ENCODE measurements at places on chromosomes 1 and 21.
A peak's percentile ranks its signal among the peaks of the same experiment; 100 is the strongest.

DNA sequence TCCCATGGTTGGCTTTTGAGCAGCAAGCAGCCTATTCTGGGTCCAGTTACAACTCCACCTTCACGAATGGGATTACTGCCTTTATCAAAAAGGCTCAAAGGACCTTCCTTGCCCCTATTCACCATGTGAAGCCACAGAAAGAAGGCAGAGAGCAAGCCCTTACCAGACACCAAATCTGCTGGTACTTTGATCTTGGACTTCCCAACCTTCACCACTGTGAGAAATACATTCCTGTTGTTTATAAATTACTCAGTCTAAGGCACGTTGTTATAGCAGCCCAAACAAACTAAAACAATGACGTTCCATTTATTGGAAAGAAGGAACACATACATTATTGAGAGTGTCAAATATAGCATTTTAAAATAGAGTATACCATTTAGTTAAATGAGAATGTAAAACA lies 1557.9 kb downstream of the PLA2G4A start:
- DNase-seq = no peak

DNA sequence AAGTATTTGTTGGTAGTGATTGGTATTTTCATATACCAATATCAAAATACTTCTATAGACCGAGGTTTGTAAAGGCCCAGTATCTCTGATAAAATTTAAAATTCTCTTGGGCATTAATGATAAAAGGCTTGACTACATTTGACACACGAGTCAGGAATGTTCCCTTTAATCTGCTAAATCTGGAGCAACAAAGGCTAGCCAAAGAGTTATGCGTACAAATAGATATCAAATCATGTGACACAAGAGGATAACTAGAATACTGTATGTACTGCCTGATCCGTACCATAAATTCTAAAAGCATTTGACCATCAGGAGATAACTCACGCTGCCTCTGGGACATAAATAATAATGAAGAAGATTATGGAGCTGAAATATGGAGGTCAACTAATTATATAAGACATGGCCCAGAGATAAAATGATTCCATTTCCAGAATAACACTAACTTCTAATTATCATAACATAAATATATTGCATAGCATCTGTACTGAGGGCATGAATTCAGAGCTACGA lies 64.2 kb upstream of the SH3GLB1 start:
- no peak for DNase-seq

DNA sequence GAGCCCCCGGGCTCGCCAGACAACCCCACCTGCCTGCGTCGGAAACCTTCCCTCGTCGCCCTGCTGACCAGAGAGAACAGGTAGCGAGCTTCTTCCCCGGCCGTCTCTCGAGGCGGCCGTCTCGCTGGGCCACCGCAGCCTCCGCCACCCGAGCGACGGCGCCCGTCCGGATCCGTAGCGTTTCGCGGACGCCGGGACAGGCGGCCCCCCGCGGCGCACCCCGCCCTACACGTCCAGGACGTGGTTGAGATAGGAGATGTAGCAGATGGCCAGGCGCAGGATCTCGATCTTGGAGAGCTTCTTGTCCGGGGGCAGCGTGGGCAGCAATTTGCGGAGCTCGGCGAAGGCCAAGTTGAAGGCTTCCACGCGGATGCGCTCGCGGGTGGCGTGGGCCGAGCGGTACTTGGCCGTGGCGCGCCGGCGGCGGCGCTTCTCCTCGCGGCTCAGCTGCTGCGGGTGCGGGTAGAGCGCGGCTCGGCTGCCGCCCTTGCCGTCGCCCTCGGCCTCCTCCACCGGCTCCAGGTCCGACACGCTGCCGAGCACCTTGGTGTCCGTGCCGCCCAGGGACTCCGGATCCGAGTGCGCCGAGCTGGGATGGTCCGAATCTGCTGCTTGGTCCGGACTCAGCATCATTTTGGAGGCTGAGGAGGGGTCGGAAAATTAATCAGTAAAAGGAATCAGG lies 3.0 kb downstream of the NHLH2 start:
- peak; percentile 20 for DNase-seq

GRCh38 chr1:32239337-32239736 lies 7.7 kb upstream of the FAM167B start:
- DNase-seq = no peak

GRCh38 chr1:20993716-20994575 lies 182.8 kb downstream of the EIF4G3 start:
- no peak for DNase-seq

DNA sequence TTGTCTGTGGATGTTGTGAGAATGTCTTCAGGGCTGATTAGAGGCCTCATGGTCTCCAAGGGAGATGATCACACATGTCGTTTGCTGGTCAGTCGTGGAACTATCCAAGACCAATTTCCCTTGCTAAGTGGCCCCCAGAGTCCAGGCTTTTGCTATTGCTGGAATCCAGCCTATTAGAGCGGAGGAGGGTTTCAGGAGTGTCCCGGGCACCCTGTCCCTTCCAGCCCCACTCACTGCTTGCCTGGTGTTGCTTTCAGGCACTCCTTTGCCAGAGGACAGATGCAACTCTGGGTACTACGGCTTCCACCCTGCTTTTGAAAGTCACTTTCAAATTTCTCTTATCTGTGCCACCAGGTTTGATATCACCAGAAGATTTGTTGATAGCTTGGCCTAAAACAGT lies 149.1 kb downstream of the NOS1AP start:
- no peak for DNase-seq

DNA sequence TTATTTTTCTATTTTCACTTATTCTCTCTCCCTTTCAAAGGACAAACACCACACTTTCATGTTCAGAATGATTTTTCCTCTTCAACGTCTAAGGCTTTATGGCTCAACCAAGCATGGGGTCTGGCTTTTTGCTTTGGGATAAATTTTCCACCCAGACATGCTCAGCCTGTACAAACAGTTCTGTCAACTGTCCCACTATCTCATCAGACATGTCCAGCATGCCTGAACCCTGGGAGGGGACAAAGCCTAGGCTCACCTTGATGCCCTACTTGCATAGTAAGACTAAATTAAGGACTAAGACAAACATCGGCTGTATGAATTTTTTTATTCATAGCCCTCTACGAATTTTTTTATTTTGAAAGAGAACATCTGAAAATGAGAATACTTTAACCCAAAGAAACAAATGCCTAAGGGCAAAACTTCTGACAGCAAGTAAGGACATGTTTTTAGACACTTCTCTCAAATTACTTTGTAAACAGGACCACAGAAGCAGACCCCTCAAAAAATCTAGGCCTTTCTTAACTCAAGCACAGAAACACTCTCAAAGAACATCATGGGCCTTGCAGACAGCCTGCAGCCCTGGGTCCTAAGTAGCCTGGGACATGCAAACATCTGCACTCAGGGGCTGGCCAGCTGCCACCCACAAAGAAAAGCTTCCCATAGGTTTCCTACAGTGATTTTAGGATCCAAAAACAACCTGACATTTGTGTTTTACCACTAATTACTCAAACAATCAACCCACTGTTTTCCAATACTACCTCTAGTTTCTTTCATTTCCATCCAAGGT lies 72.3 kb upstream of the PALMD start:
- DNase-seq = peak; percentile 23

GRCh38 chr1:59173721-59174120 lies 123.2 kb upstream of the FGGY start:
- no peak for DNase-seq

GRCh38 chr1:184527402-184527801 lies 140.6 kb downstream of the C1orf21 start:
- DNase-seq = no peak

DNA sequence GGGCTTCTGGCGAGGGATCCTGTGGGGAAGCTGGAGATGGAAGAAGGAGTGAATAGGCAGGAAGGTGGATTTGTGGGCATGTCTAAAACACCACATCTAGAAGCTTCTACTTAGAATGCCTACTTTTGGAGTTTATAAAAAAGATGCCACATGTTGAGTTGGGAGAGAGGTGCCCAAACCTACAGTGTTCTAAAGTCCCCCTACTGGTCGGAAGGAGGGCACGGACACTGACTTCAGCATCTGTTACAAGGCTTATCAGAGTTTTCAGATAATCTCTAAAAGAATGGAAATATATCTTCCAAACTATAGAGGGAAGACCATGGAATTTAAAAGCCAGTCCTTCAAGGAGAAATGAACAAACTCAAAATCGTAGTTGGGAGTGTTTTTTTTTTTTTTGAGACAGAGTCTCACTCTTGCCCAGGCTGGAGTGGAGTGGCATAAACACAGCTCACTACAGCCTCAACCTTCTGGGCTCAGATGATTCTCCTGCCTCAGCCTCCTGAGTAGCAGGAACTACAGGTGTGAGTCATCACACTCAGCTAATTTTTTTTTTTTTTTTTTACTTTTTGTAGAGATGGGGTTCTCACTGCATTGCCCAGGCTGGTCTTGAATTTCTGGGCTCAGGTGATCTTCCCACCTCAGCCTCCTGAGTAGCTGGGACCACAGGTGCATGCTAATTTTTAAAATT lies 14.8 kb downstream of the IBA57 start:
- DNase-seq = peak; percentile 48

GRCh38 chr1:66341446-66342089 lies 192.4 kb upstream of the SGIP1 start:
- no peak for DNase-seq

DNA sequence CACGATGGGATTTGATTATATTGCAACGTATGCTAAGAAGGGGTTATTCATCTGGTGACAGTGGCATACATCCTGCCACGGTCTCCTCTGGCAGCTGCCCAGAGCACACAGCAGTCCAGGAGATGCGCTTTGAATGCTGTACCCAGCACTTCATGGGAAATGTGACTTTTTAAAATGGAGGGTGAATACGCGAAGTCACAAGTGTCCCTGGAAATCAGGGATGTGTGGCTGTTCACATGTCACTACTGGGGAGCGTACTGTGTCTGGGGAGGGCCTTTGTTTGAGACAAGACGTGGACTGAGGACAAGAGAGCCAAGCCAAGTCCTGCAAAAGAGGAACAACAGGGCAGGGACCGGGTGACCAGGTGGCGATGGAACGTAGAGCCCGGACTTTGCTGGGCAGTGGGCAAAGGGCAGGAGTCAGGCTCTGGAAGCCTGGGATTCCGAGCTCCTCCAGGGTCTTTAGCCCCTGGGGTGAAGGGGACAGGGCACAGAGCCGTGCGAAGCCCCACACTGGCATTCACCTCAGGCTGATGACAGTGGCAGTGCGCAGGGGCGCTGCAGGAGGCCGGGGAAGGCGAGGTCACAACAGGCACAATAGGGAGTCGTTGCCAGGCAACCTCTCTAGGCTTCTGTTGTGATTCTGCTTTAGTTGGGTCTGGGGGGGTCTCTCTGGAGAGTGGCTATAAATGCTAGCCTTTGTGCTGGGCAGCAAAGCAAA lies 11.4 kb upstream of the ZBTB21 start:
- peak; percentile 32 for DNase-seq

DNA sequence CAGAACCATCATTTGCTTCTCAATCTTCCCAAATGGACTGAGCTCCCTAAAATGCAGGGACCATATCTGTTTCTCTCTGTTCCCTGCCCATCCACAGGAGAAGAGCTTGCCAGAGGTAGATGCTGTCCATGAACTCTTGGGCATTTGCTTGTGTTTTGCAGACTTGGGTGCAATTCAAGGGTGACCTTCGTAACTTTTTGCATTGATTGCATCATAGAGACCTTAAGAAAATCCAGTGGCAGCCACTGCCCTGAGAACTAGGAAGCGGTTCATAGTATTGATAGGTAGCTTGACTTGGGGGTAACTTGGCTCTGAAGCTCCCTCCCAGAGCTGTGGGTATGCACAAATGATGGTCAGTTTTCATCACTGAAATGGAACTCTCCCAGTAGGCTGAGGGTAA lies 34.3 kb upstream of the EDEM3 start:
- DNase-seq = no peak

DNA sequence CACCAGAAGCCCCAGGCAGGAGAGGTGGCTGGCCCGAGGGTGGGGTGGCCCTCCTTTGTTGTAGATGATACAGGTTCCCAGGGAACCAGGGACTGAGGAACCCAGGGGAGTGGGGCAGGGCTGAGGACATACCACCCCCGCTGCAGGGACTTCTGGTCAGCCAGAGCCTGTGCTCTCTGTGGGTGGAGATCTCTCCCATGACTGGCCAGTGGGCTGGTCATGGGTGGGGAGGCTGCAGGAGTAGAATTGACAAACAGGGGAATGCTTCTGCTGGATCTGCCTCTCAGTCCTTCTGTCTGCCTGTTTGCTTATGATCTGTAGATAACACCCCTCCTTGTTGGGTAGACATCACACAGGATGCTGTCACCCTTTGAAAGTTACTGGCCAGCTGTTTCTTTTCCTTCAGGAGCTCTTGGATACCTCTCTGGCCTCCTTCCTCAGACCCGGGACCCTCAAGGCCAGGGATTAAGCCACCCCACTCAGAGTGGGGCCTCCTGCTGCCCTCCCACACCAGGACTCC lies 2.8 kb upstream of the EFCAB14 start:
- no peak for DNase-seq

- no peak for DNase-seq
Measured at GRCh38 chr1:30039354-30040080, 683.9 kb downstream of the MATN1 start.

- DNase-seq = no peak
Measured at GRCh38 chr1:176932114-176933104, 232.1 kb downstream of the ASTN1 start.

DNA sequence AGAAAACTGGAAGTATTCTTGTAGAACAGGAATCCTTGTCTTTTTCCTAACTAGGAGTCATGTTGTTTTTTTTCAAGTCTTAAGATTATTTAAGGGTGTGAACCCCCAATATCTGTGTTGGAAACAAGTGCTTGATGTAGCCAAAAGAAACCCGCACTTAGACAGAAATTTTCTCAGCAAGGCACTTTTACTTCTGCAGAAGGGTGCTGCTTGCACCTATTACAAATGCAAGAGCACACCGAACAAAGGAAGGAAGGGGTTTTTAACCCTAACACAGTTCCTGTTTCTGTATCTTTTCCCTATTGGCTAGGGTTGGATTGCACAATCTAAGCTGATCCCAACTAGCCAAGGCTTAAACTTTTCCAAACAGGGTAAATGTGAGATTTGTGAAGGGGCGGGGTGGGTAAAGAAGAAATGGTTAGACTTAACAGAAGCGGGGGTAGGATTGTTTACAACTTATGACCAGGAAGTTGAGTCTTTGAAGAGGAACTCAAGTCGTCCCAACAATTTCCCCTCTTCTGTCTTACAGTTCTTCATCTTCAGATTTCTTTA lies 75.1 kb downstream of the ZFYVE9 start:
- no peak for DNase-seq

GRCh38 chr1:237042892-237043576 lies 1.1 kb downstream of the RYR2 start:
- DNase-seq = peak; percentile 28

- peak; percentile 90 for DNase-seq
Measured at GRCh38 chr1:32972814-32973428, 8.3 kb upstream of the RNF19B start.

- no peak for DNase-seq
Measured at GRCh38 chr1:5721634-5722215, 270.5 kb downstream of the NPHP4 start.

Data from NCI-H82 (cell line).